Head of caudate nucleus (tissue), 42 donors: ENCODE measurements at places on chromosomes 5 and 9.
A peak's percentile ranks its signal among the peaks of the same experiment; 100 is the strongest.

- DNase-seq, result peak; percentile 71
Measured at GRCh38 chr5:42858687-42859086, 47.0 kb upstream of the SELENOP start.

- DNase-seq, result no peak
Measured at GRCh38 chr5:136308212-136308795, 57.0 kb downstream of the TRPC7 start.

DNA sequence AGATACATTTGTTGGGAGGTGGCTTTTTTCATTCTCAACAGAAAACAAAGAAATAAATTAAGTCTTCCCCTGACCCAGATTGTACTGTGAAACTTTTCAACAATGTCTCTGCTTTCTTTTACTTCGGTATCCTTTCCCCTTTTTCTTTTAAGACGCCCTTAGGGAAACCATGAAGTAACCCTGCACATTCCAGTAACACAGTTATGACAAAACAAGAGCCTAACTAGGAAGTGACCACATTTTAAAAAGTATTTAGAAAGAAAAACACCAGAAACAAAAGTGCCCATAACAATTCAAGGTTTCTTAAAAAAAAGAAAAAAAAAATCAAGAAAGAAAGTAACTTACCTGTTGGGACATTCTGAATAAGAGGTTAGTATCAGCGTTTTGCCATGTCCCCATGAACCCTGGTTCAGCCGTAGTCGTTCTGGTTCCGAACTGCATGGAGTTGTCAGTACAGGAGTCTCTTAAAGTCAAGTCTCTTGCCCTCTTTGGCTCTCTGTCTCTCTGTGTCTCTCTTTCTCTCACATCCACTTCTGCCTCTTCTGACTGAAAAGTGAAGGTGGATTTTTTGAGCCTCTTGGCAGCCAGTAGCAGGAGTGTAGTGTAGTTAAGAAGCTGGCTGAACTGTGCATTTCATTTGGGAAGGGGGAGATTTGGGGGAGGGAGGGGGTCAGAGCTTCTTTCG lies 142.9 kb downstream of the BNC2 start:
- no peak for DNase-seq

- DNase-seq, result no peak
Measured at GRCh38 chr5:56565644-56566043, 249.7 kb upstream of the MAP3K1 start.

- DNase-seq, result no peak
Measured at GRCh38 chr9:89435071-89435823, 62.7 kb downstream of the SEMA4D start.

DNA sequence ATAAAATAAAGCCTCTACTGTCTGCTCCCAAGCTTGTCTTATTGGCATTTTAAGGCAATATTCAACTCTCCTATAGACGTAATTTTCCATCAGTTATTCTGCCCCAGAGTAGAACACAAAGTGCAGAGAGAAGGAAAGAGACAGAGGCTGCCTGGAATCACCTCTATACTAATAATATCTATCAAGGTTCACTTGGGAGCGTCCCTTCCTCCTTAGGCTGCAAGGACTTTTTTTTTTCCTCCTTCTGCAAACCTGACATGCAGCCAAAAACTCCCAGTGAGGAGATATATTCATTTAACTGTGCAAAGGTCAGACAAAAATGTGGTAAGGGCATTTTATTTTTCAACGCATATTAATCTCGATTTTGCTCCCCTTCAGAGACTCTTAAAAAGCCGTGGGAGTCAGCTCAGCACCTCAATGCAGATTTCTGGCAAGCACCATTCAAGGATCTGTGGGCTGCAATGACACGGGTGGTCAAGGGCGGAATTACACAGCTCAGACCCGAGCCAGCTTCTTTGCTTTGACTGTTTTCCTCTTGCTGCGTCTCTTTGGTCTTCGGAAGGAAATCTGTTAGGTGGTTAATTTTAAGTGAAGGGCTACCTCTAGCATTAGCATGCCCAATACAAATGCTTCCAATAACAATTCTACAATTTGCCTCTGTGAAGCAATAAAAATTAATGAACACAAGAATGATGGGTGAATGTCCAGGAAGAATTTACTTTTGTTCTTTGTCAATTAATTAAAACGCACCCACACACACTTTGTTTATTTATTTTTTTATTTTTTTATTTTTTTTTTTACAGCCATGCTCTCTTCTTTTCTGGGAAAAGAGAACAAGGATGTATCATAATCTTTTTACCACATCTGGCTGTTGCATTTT lies 587.7 kb upstream of the GRAMD2B start:
- peak; percentile 51 for DNase-seq

GRCh38 chr5:175712313-175712680 lies 54.4 kb downstream of the HRH2 start:
- no peak for DNase-seq

GRCh38 chr5:181207214-181207959 lies 2.4 kb upstream of the TRIM7 start:
- DNase-seq, result peak; percentile 48

GRCh38 chr9:4814913-4815312 lies 22.2 kb downstream of the RCL1 start:
- DNase-seq, result no peak

DNA sequence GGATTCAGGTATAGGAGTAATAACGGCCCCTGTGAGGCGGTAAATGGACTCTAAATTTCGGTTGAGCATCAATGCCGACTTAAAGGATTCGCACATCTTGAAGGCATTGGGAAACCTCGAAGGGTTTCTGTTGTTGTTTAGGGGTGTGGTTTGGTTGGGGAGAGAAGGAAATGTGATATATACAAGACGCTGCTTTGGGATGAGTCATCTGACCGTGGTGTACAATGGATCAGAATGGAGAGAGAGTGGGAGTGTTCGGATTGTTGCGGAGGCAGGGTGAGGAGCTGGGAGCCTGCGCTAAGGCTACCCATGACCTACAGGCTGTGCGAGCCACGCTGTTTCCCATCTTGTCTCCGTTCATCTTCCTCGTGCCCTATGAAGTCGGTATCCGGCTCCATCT lies 60.4 kb upstream of the ERCC6L2 start:
- DNase-seq, result no peak
